ENCODE measurements at places on chromosomes 13 and 19. TPM values are rescaled to one million over a fixed set of nuclear protein-coding genes. Genes with fewer than 3 reads are reported as not detected.

GRCh38 chr19:50252887-50253268 is 49.5 kb downstream of the MYH14 start:
- DNase-seq, result no peak

DNA sequence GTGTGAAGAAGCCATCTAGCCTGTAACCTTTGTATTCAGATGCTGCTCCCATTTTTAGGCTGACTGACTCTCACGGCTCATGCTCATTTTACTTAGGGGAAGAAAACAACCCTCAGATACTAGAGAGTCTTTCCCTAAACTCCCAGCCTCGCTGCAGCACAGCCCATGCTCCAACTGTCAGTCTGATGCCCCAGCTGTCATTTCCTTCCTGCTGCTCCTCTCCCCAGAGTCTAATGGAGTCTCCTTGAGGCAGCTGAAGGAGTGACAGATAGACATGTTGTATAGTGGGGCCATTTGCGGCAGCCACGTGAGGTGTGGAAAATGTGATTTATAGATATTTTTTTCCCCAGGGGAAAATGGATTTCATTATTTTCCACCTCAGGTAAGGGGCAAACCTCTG is 59.2 kb upstream of the OLFM4 start:
- no peak for DNase-seq

GRCh38 chr19:46068345-46069258 is 27.8 kb upstream of the IGFL4 start:
- no peak for DNase-seq

- peak; percentile 5 for DNase-seq
Measured at GRCh38 chr19:8109890-8110662, 39.3 kb downstream of the FBN3 start.

The ARRDC5 gene
- 0.29 TPM for total RNA-seq

The KLK14 gene
- not detected for total RNA-seq

The FAM83E gene
- not detected for total RNA-seq

GRCh38 chr13:106520251-106521054 is 15.0 kb downstream of the EFNB2 start:
- DNase-seq, result no peak

DNA sequence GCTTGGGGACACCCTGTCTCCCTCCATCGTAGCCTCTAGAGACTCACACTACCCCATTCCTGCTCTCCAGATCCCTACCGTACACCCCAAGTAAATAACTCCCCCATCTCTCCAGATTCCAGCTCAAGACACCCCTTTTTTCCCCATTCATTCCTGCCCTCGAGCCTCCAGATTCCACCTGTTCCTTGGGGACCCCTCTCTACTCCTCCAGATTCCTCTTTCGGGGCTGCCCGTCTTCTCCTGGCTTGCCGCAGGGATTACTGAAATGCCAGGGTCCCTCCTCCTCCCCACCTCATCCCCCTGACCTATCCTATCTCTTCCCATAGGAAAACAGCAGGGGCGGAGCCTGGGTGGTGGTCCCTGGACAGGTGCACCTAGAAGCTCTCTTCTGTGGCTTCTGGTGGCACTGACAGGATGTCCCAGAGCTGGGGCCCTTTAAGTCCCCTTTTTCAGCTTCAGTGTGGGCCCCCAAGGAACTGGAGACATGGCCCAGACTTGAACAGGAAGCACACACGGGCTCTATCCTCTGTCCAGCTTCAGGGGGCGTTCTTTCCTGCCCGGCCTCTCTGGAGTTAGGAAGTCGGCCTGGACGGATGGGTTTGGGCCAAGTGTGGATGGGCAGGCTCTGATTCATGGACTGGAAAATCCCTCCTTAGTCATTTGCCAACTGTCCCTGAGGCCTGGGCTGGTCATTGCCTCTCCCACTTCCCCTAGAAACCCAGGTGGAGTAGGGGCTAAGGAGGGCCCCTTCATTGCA is 1.2 kb downstream of the ZSWIM4 start:
- DNase-seq, result peak; percentile 93

The ZNF534 gene
- total RNA-seq, result 0.14 TPM

The ATP8A2 gene
- 0.60 TPM for total RNA-seq

The MEIOSIN gene
- not detected for total RNA-seq

The ZNF99 gene
- 0.32 TPM for total RNA-seq

The RGL3 gene
- total RNA-seq, result 7.7 TPM

- no peak for DNase-seq
Measured at GRCh38 chr19:44642377-44642776, 1.3 kb upstream of the PVR start.

DNA sequence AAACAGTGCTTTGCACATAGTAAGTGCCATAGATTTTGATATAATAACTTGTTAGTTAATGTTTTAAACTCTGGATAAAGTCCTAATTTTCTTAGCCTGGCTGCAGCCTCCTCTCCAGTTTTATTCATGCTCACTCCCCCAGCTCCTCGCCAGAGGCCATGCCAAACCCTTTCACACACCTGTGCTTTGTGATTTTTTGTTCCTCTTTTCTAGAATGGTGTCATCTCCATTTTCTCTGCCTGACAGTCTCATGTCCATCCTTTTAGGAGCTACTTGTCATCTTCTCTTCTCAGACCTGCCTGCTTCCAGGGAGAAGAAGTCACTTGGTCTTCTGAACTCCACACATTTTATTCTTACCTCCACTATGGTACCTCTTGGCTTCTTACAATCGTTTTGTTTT is 55.8 kb upstream of the SPATA13 start:
- no peak for DNase-seq

DNA sequence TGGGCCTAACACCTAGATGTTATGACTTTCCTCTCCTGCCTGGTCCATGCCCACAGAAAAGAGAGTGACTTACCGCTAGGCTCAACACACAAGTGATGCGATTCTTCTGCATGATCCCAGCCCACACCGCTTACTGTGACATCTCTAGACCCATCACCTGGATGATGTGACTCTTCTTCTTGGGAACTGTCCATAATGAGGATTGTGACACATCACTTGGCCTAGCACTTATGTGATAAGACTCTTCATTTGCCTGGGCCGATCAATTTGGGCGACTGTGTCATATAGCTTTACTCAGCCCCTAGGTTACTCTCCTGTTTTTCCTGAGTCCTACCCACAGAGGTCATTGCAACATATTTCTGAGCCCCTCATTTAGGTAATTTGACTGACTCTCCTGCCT is 19.9 kb upstream of the ZNF681 start:
- DNase-seq, result no peak

DNA sequence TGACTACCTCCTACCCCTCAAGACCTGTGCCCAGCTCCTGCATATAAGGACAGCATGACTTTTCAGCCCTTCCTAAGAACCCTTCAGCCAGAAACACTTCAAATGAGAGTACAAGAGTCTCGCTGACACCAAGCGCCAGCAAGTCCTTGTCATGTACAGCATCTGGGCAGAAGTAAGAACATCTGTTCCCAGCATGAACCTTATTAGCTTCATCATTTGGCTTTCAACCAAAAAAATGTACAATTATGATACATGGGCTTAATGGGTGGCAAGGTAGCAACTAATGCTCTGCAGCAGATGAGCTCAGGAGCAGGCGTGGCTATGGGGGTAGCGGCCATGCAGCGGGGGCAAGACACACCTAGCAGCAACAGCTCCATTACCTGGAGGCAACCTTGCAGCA is 487.6 kb downstream of the COG6 start:
- no peak for DNase-seq

DNA sequence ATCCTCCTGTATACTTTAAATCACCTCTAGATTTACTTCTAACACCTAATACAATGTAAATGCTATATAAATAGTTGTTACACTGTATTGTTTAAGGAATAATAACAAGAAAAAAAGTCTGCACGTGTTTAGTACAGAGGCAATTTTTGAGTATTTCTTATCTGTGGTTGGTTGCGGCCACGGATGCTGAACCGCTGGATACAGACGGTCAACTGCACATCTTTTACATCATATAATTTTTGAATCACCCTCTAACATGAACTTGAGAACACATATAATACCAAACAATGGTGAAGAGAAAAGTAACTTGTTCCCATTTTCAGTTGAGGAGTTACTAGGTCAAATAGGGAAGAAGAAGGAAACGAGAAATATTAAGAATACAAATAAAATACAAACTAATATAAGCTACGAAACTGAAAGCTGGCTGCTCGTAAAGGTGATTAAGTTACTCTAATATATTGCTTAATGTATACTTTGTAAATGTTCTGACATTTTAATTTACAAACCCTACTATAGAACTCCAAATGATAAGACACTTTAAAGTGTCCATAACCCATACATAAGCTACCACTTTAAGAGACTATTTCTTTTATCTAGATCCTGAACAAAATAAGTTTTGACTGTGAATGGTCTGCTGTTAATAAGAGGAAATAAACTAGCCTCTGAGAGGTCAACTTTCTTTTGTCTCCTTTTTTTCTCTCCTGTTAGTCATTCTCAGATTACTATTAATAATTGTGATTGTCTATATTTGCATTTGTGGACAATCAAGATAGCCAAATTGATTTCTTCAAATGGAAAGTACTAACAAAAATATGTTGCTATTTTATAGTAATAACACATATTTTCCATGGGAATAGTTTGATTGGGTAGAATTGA is 457.4 kb downstream of the DIAPH3 start:
- DNase-seq, result no peak

DNA sequence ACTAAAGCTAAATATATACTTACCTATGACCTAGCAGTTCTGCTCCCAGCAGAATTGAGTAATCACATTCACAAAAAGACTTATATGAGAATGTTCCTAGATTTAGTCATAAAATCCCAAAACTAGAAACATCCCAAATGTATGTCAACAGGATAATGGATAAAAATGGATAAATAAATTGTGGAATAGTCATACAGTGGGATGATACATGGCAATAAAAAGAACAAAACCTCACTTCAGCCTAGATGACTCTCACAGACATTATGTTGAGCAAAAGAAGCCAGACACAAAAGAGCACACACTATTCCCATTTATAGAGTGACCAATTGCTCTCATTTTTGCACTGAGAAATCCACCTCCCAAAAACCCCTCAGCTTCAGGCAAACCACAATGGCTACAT is 352.4 kb upstream of the HTR2A start:
- no peak for DNase-seq

The SIGLEC12 gene
- 0.42 TPM for total RNA-seq

The EDDM13 gene
- total RNA-seq, result not detected

The LPAR6 gene
- total RNA-seq, result 40.1 TPM

DNA sequence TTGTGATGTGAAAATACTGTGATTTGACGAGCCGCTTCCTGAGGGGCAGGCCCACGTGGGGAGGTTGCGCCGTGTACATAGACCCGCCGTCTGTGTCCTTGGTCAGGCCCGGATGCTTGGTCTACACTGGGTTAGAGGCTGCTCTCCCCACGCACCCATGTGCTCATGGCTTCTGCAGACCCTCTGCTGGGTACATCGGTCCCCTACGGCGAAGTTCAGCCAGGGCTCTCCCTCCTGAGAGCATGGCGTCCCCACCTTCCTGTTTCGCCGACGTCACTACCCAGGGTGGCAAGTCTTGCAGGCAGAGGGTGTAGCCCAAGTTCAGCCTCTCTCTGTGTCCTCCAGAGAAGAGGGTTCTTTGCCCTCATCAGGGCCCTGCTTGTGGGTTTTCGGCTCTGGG is 11.0 kb downstream of the COMP start:
- DNase-seq, result no peak

DNA sequence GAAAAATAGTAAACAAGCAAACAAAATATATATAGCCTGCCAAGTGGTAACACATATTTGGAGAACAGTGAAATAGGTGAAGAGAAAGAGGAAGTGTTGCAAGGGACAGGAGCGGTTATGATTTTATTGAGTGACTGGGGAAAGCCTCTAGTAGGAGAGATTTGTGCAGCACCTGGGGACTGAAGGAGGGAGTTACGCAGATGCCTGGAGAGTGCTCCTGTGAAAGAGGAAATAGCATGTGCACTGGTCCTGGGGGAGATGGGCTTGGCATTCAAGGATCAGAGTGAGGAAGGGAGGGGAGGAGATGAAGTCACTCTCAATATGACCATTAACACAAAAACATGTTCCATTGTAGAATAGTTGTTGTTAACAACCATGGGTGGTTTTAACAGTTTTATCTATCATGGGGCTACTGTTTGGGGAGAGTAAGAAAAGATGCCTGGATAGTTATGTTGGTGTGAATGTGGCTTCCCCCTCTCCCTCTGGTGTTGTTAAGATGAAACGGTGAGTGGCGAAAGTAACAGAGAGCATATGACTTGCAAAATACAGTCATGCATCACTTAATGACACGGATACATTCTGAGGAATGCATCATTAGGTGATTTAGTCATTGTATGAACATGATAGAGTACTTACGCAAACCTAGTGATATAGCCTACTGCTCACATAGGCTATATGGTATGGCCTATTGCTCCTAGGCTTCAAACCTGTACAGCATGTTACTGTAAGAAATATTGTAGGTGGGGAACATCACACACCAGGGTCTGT is 251.7 kb upstream of the ARGLU1 start:
- DNase-seq, result no peak

- no peak for DNase-seq
Measured at GRCh38 chr19:41595258-41595889, 19.4 kb downstream of the CEACAM21 start.

- no peak for DNase-seq
Measured at GRCh38 chr19:54694648-54695047, 29.6 kb upstream of the KIR3DL3 start.

The GFY gene
- total RNA-seq, result not detected

- DNase-seq, result no peak
Measured at GRCh38 chr13:42638101-42638500, 64.1 kb downstream of the TNFSF11 start.

The PCDH8 gene
- not detected for total RNA-seq

- DNase-seq, result no peak
Measured at GRCh38 chr13:80199067-80199466, 141.9 kb downstream of the SPRY2 start.

The ZIK1 gene
- 4.5 TPM for total RNA-seq

The COX7A1 gene
- total RNA-seq, result 242 TPM

GRCh38 chr13:98927951-98928927 is 49.6 kb downstream of the DOCK9 start:
- DNase-seq, result no peak

The SSC5D gene
- total RNA-seq, result 32.4 TPM

- no peak for DNase-seq
Measured at GRCh38 chr13:29315847-29316246, 279.6 kb downstream of the SLC7A1 start.

The LILRA1 gene
- total RNA-seq, result 1.7 TPM

- no peak for DNase-seq
Measured at GRCh38 chr13:73991884-73992283, 142.3 kb downstream of the KLF12 start.
